ENCODE measurements at places on chromosomes 4 and X.

DNA sequence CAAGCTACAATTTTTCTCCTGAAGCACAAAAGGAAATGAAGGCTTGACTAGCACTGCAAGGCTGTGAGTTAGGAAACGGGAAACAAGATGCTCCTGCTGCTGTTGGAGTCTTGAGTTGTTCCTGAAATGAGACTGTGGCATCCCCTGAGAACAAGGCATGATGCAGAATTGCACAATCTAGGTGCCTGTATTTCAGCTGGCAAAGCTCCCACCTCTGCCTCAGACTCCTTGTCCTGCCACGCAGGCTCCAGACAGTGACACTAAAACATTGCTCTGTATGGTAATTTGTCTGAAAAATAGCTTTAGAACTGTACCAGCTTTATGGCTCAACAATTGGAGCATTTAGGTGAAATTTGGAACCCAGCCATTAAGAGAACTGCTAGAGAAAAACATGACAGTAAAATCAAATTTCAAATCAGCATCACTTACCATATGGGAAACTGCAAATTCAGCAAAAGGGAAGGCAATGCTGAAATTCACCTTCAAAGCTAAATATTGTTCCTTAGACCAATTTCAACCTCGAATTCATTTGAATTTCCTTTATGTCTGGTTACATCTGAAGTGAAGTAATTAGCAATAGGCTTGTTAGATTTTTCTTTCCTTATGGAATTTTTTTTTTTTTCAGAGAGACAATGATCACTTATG lies 103.4 kb downstream of the MFAP3L start:
- DNase-seq = no peak

DNA sequence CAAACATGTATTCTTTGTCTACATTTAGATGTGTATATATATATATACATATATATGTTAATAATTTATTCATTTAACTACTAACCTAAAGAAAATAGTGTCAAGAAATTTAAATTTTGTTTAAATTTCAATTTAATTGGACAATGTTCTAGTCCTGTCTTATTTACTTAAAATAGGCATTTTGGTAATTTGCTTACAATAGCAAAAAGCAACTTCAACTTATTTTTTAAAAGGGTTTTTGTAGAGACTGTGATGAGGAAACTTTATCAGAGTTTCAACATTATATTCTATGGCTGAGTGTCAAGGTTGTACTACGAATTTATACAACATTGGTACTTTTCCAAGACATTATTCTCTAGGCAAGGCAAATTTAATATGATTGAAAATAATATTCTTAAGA lies 212.0 kb upstream of the ARSJ start:
- no peak for DNase-seq

GRCh38 chr4:3760346-3760745 lies 5.8 kb upstream of the ADRA2C start:
- no peak for DNase-seq

DNA sequence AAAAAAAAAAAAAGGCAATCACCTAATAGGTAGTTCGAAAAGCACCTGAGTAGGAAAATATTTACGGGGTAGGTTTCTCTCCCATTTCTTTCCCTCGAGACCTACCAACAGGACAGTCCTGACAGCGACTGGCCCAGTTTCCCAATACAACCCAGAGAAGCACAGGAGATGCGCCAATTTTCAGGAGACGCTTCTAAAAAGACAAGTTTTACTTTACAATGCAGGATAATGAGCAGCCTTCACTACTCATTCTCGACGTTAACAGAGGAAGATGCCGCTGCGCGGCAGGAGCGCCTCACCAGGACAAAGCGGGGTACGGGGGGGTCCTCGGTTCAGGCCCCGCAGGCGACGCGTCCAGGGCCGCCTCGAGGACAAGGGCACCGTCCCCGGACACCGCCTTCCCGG lies 708 bp downstream of the BCLAF3 start:
- DNase-seq = no peak

DNA sequence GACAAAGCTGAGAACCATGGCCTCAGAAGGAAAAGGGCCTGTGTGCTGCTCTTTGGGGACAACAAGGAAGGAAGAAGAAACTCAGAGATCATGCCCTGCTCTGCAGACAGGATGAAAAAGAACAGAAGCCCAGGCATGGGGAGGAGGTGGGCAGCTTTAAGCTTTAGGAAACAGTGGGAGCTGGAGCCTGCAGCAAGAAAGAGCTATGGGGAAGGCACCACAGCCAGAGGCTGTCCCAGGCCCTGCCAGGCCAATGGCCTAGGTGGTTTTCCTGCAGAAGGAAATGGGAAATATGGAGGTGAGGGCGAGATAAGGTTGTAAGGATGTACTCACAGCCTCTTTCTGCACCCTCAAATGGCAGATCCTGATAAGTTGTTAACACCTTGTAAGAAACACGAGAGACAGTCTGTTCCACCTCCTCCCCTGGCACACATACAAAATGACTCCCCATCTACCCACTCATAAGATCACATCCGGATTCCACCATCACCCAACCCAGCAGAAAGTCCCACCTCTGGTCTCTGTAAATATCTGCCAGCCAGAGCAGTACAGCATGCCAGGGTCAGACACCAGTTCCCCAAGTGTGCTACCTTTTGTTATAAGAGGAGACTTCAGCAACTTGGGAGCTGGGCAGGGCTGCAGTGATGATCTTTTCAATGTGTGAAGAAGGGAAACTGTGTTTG lies 105.2 kb downstream of the RTL5 start:
- DNase-seq = no peak

DNA sequence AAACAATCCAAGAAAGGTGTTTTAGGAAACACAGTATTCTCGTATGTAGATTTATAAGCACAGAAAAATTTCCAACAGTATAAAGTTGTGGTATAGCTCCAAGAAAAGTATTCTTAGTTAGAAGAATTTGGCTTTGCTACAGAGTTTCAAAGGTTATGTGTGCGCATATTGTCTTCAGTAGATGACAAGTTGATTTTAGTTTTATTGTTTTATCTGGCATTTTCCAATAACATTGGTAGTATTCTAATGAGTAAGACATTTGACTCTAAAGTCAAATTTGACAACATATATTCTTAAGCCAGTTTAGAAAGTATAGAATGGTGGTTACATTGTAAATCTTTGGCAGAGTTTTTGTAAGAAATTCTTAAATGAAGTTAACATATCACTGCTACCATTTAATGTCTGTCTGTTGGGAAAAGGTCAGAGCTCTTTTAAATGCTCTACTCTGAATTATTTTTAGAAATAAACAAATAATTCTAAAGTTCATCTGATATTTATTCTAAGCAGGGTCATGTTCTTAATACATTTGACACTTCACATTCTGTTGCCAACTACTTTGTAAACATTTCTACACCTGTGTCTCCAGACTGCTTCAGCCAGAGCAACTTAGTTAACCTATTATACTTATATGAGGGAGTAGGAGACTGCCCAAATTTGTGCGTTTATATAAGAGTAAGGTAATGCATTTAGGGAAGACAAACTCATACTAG lies 30.0 kb downstream of the CLCN3 start:
- DNase-seq = no peak

- DNase-seq = no peak
Measured at GRCh38 chr4:30840571-30840970, 120.4 kb downstream of the PCDH7 start.

DNA sequence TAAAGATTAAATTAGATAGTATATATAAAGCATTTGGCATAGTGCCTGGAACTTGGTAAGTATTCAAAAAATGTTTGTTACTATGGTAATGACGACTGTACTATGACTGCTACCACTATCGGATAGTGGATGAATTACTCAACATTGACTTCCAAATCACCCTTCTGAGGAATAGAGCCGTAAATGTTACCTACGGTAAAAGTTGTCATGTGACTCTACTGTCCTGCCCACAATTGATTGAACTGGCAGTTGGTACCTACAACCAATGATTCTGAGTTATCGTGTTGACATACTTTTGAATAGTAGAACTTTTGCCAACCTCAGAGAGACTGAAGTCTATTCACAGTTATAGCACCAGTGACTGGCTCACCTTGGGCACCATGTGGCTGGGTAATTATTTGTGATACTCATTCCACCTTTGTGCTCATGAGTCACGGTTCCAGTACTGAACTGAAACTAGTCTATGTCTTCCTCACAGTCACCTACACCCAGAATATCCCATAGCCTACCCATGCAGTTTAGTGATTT lies 185.5 kb upstream of the PITX2 start:
- DNase-seq = no peak

- no peak for DNase-seq
Measured at GRCh38 chr4:75909405-75909804, 7.2 kb upstream of the PPEF2 start.

DNA sequence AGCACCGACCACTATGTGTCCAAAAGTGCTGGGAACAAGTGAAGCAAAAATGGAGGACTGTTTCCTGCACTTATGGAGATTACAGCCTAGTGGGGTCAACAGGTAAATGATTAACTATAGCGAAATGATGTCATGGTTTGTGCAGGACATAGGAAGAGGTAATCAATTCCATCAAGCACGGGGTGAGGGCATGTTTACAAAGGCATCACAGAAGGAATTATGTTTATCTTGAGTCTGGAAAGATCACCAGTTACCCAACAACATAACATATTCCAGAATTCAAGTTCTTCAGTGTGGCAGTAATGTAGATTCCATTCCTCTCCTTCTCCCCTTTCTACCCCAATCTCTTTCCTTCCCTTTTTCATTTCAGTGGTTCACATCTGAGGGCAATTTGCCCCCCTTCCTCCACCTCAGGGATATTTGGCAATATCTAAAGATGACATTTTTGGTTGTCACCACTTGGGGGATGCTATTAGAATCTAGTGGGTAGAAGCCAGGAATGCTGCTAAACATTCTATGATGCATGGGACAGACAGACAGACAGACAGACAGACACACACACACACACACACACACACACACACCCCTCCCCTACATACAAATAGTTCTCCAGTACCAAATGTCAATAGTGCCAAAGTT lies 24.1 kb downstream of the FAM47E start:
- DNase-seq = no peak

- DNase-seq = no peak
Measured at GRCh38 chrX:24219320-24219719, 69.8 kb downstream of the ZFX start.

- no peak for DNase-seq
Measured at GRCh38 chrX:72081605-72082320, 50.0 kb downstream of the RTL5 start.

- DNase-seq = no peak
Measured at GRCh38 chrX:8897259-8897658, 96.1 kb upstream of the FAM9A start.

GRCh38 chrX:17167915-17168314 lies 207.1 kb upstream of the NHS start:
- no peak for DNase-seq

- DNase-seq = no peak
Measured at GRCh38 chrX:134171661-134172587, 65.1 kb upstream of the CCDC160 start.

DNA sequence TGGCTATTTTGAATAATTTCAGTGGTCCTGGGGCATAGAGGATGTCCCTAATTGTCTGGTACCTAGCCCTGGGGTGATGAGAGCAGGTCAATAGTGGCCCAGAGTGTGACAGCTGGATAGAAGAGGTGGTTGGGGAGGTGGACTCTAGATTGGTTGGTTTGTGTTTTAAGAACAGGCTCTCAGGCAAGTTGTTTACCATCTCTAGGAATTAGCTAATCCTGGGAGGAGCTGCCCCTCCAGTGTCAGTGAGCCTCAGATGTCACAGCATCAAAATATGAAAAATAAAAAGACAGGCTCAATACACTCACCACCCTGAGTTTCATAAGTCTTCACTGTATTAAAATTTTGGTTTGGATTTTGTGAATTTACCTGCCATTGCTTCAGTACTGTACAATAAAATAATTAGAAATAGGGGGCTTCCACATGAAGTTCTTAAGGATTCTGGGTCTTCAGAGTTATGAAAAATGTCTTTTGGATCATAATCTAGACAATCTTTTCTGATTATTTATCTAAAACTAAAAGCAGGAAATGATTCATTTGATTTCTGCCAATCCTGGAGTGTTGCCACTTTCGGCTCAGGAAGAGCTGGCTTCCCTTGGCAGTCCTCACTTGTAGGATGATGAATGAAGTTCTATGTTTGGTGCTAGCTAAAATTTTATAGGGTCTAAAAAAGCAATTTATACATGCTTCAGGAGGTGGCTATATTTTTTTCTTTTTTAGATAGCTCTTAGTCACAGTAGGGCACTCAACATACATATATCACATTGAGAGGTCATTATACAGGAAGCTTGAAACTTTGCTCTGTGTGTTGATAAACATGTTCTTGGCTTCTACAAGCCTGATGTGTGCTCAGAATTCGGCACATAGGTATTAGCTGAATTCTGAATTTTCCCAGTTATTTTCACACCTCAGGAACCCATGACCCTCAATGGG lies 395.1 kb downstream of the RAB28 start:
- DNase-seq = no peak

DNA sequence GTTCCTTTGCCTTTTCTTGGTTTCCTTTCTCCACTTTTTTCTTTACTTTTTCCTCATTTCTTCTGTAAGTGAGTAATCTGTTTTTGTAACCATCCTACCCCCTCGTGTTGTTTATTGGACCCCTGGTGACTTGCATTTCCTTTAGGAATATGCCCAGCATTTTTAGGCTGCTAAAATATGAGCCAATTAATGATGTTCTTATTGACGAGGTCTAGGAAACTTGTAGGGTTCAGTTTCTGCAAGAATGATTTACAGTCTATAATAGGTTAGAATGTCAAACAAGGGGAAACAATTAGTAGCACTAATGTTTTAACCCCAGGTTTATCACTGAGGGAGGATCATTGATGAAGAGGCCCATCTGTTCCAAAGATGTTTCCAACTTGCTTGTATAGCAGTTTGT lies 79.0 kb downstream of the CPE start:
- no peak for DNase-seq

DNA sequence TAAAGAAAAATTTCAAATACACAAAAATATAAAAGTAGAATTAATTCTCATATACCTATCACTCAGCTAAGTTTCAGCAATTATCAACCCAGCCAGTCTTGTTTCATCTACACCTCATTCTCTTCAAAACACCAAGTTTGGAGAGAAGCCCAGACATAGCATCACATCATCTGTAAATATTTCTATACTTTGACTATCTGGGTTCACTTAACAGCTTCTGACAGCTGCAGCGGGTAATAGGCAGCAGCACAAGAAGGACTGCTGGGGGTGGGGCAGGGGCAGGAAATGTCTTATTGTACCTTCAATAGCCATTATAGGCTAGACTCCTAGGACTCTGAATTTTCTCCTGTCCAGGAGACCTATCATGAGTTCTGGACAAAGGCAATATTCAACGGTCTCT lies 54.1 kb downstream of the PHF8 start:
- DNase-seq = no peak

DNA sequence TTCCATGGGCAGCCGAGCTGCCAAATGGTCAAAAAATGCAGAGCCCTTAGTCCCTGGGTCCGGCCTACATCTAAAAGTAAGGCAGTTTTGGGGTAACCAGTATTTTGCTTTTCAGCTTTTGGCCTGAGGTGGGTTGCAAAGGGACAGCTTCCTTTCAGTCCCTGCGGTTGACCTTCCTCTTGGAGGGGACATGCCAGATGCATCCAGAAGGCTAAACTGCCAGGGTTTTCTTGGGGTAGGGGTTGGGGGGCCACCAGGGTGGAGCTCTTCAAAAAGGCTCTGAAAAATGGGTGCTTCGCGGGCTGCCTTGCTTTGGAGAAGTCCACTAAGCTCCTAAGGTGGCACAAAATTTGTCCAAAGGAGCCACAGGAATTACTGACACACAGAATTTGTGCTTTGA lies 120.7 kb downstream of the UBE2K start:
- DNase-seq = no peak
